ENCODE measurements at places on chromosomes 13 and 19.

GRCh38 chr19:49188626-49189200, 31.1 kb downstream of the TRPM4 start:
- no peak for DNase-seq

DNA sequence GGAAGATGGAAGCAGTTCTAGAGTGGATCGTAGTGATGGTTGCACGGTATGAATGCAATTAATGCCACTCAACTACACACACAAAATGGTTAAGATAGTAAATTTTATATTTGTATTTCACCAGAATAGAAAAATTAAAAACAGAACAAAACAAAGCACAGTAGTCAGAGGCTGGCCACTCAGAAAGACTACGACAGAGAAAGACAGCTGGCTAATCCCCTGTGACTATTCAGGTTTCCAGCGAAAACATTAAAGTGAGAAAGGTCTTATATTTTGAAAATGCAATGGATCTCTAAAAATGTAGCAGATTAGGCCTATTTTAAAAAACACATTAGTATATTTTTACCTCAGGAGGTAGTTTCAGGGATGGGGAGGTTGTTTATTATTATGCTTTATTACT, 131.3 kb upstream of the POSTN start:
- DNase-seq, result no peak

DNA sequence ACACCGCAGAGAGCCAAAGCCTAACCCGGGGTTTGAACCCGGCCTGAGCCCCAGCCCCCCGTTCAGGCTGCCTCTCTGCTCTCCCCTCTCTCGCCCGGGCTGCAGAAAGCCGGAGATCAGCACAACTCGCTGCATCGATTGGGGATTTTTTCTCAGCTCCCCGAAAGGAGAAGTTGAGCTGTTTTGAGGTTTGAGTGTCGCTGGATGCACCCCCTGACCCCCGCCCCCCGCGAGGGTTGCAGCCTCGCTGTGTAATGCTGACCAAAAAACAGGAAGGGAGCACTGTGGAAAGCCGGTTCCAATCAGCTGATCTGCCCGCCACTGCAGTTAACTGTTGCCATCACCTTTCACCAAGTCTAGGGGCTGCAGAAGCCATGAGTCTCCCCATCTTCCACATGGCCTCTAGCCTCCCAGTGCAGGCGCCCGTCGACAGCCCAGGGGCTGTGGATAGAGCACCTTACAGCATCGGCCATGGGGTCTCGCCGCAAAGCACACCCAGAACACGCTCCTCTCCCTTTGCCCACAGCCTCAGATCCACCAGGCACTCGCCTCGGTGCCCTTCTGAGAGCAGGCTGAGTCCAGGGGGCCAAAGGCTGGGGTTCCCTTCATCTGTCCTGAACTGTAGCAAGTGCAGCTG, 34.5 kb downstream of the MYO9B start:
- DNase-seq, result no peak

DNA sequence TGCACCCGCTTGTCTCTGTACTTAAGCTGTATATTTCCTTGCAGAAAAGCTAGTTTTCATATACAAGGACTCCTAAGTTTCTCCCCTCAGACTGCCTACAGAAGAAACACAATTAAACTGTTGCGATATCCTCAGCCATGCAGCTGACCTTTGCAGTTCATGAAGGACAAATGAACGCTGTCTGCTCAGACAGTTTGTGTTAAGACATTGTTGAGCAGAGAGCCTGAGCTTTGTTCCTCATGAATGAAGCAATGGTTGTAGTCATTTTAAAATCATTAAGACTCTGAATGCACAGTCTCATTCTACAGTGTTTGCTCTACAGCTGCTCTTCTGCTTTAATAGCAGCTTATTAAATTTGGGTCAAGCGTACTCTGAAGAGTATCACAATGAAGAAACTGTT, 23.2 kb upstream of the MAB21L1 start:
- DNase-seq, result no peak

- no peak for DNase-seq
Observed at GRCh38 chr13:39571502-39572092, 31.4 kb downstream of the LHFPL6 start.

DNA sequence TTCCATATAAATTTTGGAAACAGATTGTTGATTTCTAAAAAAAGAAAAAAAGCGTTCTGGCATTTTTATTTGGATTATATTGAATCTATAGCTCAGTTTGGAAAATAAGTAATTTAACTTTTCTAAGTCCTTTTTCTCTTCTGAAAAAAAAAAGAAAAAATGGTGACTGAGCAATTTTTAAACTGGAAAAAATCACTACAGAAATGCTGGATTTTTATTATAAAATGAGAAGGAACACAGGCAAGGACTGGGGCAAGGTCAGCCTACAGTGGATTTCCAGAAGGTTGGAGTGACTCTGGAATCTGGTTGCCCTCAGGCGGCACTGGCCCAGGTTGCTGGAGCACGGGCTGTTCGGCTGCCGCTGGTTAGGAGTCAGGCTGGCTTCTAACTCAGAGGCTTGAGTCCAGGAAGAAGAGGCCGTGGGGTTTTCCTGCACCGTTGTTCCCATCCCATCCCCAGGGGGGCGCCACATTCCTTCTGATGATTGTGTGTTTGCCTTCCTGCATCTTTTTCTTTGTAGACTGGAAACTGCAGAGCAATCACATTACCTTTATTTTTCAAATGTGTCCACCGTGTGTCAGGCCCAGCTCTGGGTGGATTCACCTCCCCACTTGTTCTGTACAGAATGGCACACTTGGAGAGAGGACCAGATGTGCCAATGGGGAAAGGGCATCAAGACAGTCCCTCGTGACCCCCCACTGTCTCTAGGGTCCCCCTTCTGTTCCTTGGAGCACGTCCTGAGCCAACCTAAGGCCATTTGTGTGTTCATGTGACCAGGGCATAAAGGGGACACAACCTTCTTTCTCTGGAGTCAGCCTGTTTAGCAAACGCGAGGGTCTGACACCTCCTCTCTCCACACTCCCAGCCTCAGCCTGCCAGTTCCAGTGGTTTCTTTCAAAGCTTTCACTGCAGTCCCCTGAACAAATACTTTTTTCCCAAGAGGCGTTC, 44.5 kb upstream of the GTF3A start:
- DNase-seq, result peak; percentile 28

GRCh38 chr19:35194012-35194984, 34.2 kb downstream of the FAM187B start:
- DNase-seq, result no peak

DNA sequence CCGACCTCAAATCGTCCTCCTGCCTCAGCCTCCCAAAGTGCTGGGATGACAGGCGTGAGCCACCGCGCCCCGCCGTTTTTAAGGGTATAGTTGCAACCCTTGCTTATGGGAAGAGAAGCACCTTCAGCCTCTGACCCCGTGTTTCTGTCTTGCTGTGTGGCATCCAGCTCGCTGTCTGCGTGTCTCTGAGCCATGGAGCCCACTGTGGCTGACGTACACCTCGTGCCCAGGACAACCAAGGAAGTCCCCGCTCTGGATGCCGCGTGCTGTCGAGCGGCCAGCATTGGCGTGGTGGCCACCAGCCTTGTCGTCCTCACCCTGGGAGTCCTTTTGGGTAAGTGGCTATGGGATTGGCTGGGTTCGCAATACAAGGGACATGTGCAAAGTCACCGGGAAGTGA, 29.5 kb downstream of the TMPRSS9 start:
- no peak for DNase-seq

DNA sequence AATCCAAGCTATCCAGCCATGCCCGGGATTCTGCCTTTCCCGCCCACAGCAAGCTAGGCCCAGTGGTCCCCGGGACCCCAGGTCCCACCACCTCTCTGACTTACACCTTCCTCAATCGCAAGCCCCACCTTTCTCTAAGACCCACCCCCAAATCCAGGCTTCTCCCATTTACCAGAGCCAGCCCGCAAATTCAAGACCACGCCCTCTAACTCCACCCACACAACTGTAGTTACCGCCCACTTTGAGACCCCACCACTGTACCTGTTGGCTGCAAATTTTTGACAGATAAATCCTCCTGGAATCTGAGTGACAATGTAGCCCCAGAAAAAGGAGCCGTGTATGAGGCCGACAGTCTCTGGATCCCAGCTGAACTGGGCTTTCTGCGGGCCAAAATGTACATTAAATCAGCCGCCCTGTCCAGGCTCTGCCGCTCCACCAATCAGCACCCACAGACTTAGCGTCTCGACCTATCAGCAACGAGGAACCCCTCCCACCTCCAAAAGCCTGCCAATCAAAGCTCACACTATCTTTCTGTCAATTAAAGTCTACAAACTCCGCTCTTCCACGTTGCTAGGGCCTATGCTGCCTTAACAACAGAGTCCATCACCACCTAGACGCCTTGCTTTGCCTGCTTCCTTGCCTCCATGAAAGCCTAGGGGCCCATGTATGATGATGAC, 6.3 kb downstream of the SLC17A7 start:
- DNase-seq, result no peak

DNA sequence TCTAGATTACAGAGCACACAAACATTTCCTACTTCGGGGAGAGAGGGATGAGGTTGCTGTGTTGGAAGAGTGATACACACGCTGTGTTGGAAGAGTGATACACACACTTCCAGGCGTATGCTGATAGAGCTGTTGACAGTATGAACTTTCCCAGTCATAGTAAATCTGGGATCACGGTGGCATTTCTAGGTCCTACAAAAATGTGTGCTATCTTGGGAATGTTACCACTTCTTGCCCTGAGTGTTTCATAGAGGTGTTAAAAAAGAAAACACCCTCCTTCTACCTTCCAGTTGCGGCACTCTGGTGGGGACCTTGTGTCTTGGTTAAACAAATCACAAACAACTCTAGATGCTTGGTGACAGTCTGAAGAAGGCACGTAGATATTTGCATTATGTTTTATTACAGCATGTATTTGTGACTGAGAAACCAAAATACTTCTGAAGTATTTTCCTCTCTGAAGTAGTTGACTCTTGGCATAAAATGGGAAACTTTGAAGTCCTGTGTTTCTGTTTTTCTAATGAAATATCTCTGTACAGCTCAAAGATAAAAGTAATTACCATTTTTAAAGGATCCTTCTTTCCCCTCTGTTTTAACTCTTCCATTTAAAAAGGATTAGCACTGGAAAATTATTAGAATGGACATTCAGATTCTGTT, 52.5 kb downstream of the ARHGAP35 start:
- no peak for DNase-seq

DNA sequence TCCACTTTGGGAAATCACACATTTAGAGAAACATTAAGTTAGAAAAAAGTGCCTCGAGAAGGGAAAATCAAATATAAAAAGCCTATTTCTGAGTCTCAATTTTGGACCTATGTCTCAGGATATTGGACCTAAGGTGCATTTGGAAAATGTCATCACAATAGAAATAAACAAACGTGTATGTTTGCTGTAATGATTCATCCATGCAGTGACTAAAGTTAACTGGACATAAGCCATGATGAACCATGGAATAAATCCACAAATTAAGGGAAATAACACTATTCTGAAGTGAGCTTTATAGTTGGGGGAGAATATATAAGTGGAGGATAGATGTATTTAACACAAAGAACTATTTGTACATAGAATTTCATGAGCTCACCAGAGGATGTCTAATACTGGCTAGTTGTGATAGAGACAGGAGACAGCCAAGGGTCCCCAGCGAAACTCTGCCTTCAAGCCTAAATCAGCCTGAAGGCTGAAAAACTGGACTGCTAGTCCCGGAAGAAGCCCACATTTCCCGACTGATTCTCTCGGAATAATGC, 963.3 kb upstream of the SPRY2 start:
- no peak for DNase-seq

DNA sequence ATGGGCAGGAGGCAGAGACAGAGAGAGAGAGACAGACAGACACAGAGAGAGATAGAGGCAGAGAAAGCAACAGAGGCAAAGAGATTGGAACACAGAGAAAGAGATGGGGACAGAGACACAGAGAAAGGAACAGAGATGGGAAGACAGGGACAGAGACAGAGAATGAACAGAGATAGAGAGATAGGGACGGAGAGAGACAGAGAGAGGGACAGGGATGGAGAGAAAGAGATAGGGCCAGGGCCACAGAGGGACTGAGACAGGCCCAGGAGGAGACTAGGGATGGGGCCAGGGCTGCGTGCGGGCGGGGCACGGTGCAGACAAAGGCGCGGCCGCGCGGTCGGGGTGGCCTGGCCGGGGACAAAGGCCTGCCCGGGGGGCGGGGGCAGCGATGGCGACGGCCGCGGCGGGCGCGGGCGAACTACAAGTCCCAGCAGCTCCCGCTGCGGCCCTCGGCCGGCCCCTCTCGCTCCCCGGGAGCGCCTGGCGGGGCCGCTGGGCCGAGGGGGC, at the start of gene ZNF358:
Gene ZNF358, plus strand, starts transcription at position 459 of the 507 bp plus-strand sequence. CDS start 3,140 bp downstream, outside the sequence.
- DNase-seq, result peak; percentile 75

DNA sequence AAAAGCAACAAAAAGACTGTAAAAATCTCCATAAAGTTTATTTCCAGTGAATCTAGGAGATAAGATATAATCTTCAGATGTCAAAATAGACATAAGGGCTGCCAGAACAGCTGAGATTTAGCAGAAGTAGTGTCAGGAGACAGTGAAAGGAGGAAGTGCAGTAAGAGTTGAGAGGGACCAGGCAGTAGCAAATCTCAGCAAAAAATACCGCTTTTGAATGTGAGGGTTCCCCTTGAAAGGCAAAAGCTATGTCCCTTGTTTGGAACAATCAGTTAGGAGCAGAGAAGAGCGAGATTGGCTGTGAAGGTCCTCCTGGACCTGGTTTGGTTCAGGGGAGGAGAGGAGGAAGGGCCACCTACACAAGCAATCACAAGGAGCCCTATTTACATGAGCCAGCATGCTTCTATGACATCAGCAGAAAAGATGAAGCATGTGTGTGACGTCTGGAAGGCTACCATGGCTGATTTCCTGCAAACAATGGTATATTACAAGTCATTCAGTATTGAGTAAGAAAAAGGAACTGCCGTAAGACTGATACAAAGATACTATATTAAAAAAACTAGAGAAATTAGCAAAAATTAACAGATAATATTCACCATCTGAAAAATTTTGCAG, 98.9 kb upstream of the SIAH3 start:
- DNase-seq, result no peak

GRCh38 chr19:1076951-1077350, 10.0 kb downstream of the ARHGAP45 start:
- no peak for DNase-seq

DNA sequence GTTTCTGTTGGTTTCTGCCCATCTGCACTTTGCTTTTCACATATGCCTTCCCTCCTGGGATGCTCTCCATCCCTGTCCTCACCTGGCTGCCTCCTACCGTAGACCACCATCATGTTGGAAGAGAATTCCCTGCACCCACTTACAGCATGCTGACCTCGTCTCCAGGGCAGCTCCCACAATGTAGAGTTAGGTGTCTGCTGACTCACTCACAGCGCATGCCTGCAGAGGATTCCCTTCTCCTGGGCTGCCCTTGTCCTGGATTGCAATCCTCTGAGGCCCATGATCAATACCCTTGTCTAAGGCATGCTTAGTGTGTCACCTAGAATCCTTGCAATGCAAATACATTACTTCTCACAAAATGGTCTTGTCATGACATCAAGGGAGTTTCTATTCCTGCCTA, 43.6 kb downstream of the STOML3 start:
- no peak for DNase-seq

GRCh38 chr13:89968470-89968869, 1379.0 kb upstream of the MIR17HG start:
- no peak for DNase-seq

DNA sequence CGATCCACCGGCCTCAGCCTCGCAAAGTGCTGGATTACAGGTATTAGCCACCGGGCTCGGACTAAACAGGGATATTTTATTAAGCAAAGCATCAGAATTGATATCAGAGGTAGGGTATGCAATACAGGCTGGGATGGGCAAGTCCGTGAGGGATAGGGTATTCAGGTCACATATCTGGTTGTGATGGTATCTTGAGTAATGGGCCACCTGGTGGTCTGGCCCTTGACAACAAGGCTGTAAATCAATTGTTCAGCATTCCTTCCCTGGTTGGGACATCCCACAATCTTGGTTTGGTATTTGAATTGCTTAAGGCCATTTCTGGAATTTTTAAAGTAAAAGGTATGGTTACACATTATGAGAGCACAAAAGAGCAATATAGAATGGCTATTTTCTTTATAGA, 1588.0 kb downstream of the SLITRK1 start:
- no peak for DNase-seq
